PC-9 (cell line): ENCODE measurements at places on chromosomes 1 and 21. TPM values are rescaled to one million over a fixed set of nuclear protein-coding genes. Genes with fewer than 3 reads are reported as not detected.

DNA sequence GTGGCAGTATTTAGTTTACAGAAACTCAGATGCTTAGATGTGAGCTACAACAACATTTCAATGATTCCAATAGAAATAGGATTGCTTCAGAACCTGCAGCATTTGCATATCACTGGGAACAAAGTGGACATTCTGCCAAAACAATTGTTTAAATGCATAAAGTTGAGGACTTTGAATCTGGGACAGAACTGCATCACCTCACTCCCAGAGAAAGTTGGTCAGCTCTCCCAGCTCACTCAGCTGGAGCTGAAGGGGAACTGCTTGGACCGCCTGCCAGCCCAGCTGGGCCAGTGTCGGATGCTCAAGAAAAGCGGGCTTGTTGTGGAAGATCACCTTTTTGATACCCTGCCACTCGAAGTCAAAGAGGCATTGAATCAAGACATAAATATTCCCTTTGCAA lies 59.7 kb upstream of the ZNF326 start:
- peaks cover 63% of the 10 kb centered on the region for H3K36me3 ChIP-seq
- DNase-seq, result no peak
- no peaks in the 10 kb centered on the region for H3K27me3 ChIP-seq

- DNase-seq, result no peak
- peaks cover 18% of the 10 kb centered on the region for H3K4me1 ChIP-seq
- no peaks in the 10 kb centered on the region for H3K27me3 ChIP-seq
- no peak overlapping the region for H3K4me3 ChIP-seq
- H3K36me3 ChIP-seq, result no peaks in the 10 kb centered on the region
These were observed 65.2 kb downstream of the CNST start for GRCh38 chr1:246631426-246631825.

DNA sequence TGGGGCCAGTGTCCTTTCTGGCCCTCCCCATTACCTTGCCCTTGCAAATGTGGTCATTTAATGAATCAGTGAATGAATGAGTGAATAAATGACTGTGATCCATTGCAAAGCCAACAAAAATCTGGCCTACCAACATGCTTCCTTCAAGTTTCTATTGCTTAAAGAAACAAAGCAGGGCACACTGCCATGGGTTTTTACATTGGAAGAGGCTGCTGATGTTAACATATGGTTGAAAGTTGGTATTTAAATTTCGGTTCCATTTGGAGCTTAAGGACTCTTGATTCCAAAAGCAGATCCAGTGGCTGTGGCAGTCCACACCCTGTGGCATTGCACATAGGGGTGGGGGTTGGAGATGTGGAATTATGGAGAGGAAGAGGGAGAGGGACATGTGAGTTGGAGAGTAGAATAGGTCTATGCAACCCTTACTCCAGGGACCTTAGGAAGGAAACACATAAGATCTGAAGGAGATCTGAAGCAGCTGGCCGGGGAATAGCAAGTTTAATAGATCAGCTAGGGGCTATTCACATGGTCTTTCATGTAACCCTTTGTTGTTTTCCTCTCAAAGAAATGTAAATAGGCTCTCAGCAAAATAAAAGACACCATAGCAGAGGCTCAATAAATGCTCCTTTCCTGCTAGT lies 7.2 kb downstream of the ABCA4 start:
- no peak overlapping the region for H3K4me3 ChIP-seq
- H3K27me3 ChIP-seq, result no peaks in the 10 kb centered on the region
- H3K36me3 ChIP-seq, result no peaks in the 10 kb centered on the region
- DNase-seq, result no peak
- H3K4me1 ChIP-seq, result peaks cover 33% of the 10 kb centered on the region

The RAVER2 gene
- total RNA-seq, result 12.4 and 13.1 TPM in 2 replicates

DNA sequence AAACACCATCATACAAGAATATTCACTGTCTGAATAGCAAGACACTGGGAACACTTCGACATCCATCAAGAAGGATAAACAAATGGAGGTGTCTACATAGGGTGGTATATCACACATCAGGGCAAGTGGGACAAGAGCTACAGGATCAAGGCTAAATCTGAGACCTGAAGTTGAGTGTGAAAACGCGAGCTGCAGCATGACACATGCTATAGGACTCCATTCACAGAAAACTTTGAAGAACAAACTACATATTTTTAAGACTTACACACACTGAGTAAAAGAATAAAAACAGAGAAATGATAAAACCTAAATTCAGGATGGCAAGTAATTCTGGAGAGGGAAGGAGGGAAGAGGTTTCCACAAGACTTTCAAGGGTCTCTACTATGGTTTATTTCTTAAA lies 2.1 kb downstream of the TTC39A start:
- H3K27ac ChIP-seq, result no peak overlapping the region
- H3K27me3 ChIP-seq, result no peaks in the 10 kb centered on the region
- H3K4me1 ChIP-seq, result peaks cover 19% of the 10 kb centered on the region
- no peaks in the 10 kb centered on the region for H3K36me3 ChIP-seq
- no peak for DNase-seq
- H3K4me3 ChIP-seq, result no peak overlapping the region

DNA sequence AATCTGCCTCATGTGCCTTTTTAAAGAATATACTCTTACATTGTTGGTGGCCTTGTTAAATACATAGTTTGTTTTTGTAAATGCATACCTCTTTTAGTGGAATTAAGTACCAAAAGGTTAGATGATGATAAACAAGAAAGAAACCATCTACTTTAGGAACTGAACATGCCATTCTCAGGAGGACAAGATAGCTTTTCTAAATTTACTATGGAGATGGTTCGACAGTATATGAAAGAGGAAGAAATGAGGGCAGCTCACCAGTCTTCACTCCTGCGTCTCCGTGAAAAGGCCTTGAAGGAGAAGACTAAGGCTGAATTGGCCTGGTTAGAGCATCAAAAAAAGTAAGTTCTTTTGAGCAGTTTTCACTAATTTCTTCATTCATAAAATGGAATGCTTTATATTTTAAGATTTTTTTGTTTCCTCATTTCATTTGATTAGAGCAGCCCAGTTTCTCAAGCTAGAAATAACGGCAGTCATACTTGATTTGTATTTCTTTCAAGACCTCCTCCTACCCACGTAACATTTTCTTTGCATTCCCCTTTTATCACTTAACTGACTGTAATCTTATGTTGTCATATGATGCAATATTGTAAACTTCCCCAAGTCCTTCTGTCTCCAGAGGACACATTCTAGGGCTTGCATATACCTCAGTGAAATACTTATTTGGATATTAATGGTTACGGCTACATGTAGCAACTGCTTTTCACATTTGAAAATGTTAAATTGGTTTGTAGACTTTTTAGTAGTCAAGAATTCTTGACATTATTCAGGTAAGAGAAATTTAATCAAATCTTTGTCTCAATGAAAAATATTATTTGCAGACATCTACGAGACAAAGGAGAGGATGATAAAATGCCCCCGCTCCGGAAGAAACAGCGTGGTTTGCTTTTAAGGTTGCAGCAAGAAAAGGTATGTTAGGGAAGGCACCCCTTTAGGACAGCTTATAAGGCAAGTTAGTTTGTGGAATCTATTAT lies 99.3 kb downstream of the CEP350 start:
- no peak overlapping the region for H3K27ac ChIP-seq
- DNase-seq, result no peak
- H3K36me3 ChIP-seq, result peaks cover 28% of the 10 kb centered on the region
- peaks cover 10% of the 10 kb centered on the region for H3K4me1 ChIP-seq

- no peaks in the 10 kb centered on the region for H3K4me1 ChIP-seq
- H3K4me3 ChIP-seq, result no peak overlapping the region
- DNase-seq, result no peak
- no peaks in the 10 kb centered on the region for H3K36me3 ChIP-seq
- H3K27ac ChIP-seq, result no peak overlapping the region
- no peaks in the 10 kb centered on the region for H3K27me3 ChIP-seq
These were observed 213.1 kb downstream of the KAZN start for GRCh38 chr1:14811573-14811972.

The OR2W3 gene
- total RNA-seq, result not detected in 2 replicates

The HLCS gene
- 21.6 and 22.1 TPM in 2 replicates for total RNA-seq

The ZNF593OS gene
- not detected in 2 replicates for total RNA-seq

GRCh38 chr1:185500001-185500626 lies 183.1 kb upstream of the IVNS1ABP start:
- H3K27ac ChIP-seq, result no peak overlapping the region
- H3K27me3 ChIP-seq, result no peaks in the 10 kb centered on the region
- no peaks in the 10 kb centered on the region for H3K4me1 ChIP-seq
- no peak overlapping the region for H3K4me3 ChIP-seq
- no peaks in the 10 kb centered on the region for H3K36me3 ChIP-seq
- no peak for DNase-seq

- H3K36me3 ChIP-seq, result no peaks in the 10 kb centered on the region
- no peak overlapping the region for H3K4me3 ChIP-seq
- H3K27me3 ChIP-seq, result no peaks in the 10 kb centered on the region
These were observed 23.9 kb downstream of the FASLG start for GRCh38 chr1:172682812-172683211.

The INKA2 gene
- 0.53 and 1.4 TPM in 2 replicates for total RNA-seq

The DHCR24 gene
- 195 and 369 TPM in 2 replicates for total RNA-seq

GRCh38 chr1:24902471-24902891 lies 27.6 kb downstream of the RUNX3 start:
- H3K36me3 ChIP-seq, result no peaks in the 10 kb centered on the region
- no peak overlapping the region for H3K27ac ChIP-seq
- H3K4me3 ChIP-seq, result no peak overlapping the region

The SELP gene
- not detected in 2 replicates for total RNA-seq

DNA sequence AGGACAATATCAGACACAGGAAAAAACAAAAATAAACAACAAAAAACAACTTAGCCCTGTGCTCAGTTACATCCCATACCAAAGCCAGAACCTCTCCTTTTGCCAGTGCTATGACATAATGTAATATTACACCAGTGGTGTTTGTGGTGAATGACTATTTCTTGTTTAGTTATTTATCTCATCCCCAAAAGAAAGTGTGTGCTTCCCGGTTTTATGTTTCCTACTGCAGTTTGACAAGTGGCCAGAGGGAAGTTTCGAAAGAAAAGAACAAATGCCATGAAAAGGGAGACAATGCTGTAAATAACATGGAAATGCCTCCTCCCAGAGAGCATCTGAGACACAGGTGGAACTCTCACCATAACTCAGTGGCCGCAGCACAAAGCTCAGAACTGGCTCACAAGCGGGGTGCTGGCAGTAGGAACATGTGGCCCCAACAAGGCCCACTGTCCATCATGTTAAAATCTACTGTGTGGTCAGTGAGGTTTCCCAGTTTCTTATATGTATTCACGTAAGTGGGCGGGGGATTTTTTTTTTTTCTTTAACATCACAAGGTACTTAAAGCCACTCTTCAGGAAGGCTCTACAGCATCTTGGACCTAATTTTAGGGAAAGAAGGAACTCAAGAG lies 158.2 kb downstream of the BARHL2 start:
- no peaks in the 10 kb centered on the region for H3K27me3 ChIP-seq
- DNase-seq, result peak; percentile 51
- H3K4me1 ChIP-seq, result peaks cover 24% of the 10 kb centered on the region

The TAF13 gene
- 23.2 and 30.1 TPM in 2 replicates for total RNA-seq

GRCh38 chr1:216045400-216045799 lies 377.8 kb downstream of the USH2A start:
- no peak for DNase-seq
- H3K27ac ChIP-seq, result no peak overlapping the region
- H3K36me3 ChIP-seq, result no peaks in the 10 kb centered on the region

DNA sequence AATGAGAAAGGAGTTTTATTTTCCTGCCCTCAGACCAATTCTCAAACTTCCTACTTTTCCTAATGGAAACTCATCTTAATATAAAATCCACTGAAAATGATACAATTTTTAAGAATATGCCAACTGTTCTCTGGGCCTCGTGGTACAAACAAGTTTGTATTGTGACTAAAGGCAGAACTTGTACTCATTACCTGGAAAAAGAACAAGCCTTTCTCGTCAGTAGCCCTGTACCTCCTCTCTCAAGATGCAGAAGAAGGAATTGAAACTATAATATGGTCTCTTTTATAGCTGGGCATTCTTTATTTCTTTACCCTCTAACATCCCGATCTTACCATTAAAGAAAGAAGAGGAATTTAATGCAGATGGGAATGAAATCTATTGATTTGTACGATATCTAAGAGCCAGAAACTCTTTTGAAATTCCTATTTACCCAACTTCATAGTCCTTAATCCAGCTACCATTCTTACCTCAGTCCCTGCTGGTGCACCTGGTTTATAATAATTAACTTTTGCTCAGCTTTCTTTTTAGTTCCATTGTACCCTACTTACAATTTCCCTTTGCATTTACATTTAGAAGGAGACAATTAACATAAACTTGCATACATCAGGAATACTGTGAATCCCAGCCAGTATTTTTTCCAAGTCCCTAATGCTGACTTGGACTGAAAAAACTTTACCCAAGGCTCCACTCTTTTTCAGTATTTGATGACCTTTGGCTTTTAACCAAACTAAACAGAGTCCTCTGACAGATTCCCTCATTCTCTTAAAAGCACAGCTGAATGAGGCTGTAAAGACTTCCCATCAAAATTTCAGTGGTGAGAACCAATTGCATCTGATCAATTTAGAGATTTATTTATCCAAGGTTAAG lies 1162.4 kb downstream of the BRINP3 start:
- H3K4me1 ChIP-seq, result no peaks in the 10 kb centered on the region
- DNase-seq, result no peak
- no peak overlapping the region for H3K4me3 ChIP-seq

- no peaks in the 10 kb centered on the region for H3K36me3 ChIP-seq
- no peak for DNase-seq
- H3K27me3 ChIP-seq, result no peaks in the 10 kb centered on the region
- no peaks in the 10 kb centered on the region for H3K4me1 ChIP-seq
- no peak overlapping the region for H3K27ac ChIP-seq
These were observed 83.7 kb downstream of the ZSWIM5 start for GRCh38 chr1:45122724-45123123.
